ENCODE measurements at places on chromosomes 1 and 21.

DNA sequence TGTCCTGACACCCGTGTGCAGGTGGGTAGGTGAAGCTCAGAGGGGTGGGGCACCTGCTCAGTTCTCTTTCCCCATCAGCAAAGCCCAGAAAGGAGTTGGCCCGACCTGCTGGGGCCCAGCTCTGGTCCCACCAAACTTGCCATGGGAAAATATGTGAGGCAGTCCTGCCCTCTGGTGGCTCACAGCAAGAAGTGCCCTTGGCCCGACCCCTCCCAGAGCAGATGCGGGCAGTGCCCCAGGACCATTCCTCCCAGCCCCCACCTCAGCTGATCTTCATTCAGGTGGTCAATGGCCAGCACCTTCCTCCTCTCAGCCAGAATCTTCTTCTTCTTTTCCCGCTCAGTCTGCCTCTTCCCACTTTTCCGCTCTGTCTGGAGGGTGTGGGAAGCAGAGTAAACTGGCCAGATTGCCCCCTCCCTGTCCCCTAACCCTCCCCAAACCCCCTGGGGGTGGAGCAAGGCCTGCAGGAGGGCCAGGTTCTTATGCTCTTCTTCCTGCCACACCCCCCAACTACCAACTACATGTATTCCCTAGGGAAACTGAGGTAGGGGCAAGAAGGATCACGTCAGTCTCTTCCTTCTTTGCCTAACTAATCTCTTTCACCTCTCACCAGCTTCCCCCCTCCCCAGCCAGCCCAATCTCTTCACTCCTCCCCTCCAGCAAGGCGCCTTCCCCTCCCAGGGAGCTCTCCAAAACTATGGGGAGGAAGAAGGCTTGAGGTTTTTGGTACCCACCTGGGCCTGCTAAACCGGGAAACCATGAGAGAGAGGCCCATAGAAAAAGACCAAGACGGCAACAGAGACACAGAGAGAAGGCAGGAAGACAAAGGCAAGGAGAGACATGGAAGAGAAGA, 15.6 kb downstream of the TNNT2 start:
- peak; percentile 68 for DNase-seq

DNA sequence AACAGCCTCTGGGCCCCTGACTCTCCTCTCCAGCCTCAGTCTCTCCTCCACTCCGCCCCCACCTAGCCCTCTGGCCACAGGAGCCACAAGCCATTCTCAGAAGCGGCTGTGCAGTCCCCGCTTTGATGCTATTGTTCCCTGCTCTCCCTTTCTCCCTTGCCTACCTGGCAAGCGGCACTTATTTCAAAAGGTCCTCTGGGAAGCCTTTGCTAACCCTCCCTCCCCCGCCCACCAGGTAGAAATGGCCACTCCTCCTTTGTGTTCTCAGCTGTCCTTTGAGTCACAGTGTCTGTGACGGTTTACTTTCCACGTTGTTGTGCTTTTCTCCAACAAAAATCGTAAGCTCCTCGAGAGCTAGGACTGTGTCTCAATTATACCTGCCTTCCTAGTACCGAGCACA, 338.4 kb upstream of the PROX1 start:
- no peak for DNase-seq

- peak; percentile 60 for DNase-seq
These were observed 34.8 kb upstream of the LYST start for GRCh38 chr1:235901461-235901860.

DNA sequence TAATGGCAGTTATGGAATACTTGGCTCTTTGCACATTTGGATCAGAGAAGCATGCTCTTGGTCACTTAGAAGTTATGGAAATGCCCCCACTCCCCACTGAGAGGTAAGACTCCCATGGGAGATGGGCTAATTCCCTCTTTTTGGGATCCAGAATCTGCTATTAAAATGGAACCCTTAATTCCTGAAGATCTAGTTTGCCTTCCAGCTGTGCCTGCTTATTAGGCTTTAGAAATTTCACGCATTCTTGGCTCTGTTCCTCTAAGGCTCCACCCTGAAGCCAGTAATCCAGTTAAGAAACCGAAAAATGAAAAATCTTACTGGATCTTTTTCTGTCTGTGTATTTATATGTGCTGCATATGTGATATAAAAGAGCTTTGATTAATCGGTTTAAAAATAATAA, 76.7 kb downstream of the USH2A start:
- peak; percentile 0 for DNase-seq

- DNase-seq = peak; percentile 89
These were observed 179.3 kb downstream of the ETS2 start for GRCh38 chr21:38984982-38985567.

DNA sequence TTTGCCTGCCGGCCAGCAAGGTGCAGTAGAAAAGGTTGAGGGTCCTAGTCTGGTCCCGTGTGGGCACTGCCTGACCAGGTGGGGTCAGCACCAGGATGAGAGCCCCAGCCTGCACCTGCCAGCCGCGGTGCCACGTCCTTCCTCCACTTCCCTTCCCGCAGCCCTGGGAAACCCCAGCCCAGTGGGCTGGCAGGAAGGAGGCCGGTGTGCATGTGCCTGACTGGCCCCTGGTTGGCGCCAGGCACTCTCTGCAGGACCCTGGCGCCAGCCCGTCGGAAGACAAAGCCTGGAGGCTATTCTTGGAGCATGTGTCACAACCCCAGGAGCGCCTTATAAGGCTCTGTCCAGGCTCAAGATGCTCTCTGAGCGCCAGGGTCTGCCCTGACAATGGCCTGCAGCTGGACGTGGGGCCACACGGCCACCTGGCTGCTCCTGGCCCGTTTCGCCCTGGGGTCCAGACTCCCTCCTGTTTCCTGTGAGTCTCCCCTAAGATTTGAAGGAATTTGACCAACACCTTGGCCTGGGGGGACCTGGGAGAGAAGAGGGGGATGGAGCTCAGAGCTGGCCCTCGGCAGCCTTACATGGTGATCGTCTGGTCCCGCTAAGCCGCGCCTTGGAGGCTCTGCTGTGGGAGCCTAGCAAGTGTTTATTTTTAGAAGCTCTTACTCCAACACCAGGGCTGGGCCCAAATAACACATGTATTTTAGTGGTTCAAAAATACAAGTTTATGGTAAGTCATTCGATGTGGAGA, 31.9 kb upstream of the POFUT2 start:
- DNase-seq = peak; percentile 30

DNA sequence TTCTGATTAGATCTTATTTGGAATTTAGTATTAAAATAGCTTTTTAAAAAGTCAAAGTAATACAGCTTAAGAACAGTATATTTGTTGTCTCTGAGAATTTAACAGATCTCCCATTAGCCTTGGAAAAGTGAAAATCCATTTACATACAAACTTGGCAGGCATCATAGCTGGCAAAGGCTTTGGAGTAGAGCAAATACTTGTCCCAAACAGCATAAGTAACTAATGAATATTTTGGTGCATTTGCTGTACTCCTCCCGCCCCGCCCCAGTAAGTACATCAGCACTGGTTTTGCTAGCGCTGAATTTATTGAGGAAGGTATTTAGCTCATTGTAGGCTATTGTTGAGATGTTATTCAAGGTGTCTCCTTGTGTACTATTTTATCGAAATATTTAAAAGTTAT, 417.7 kb upstream of the KAZN start:
- DNase-seq = no peak

DNA sequence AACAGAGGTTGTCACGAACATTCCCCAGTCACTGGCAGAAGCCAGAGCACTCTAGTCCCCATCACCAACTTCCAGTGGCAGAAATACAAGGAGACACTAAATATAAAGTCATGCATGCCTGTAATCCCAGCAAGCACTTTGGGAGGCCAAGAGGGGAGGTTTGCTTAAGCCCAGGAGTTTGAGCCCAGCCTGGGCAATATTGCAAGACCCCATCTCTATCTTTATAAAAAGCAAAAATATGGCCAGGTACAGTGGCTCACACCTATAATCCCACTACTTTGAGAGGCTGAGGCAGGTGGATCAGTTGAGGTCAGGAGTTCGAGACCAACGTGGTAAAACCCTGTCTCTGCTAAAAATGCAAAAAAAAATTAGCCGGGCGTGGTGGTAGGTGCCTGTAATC, 6.4 kb downstream of the CYB5RL start:
- DNase-seq = no peak
